Stimulated activated CD8-positive, alpha-beta memory T cell treated with anti-CD3 and anti-CD28 coated beads, Interleukin-12 subunit alpha, Interleukin-12 subunit beta, amount 100 ng/mL, for 1 hour (primary cell): ENCODE measurements at places on chromosomes 2 and 18.

- DNase-seq = no peak
These were observed 193.2 kb upstream of the TPO start for GRCh38 chr2:1219901-1220573.

DNA sequence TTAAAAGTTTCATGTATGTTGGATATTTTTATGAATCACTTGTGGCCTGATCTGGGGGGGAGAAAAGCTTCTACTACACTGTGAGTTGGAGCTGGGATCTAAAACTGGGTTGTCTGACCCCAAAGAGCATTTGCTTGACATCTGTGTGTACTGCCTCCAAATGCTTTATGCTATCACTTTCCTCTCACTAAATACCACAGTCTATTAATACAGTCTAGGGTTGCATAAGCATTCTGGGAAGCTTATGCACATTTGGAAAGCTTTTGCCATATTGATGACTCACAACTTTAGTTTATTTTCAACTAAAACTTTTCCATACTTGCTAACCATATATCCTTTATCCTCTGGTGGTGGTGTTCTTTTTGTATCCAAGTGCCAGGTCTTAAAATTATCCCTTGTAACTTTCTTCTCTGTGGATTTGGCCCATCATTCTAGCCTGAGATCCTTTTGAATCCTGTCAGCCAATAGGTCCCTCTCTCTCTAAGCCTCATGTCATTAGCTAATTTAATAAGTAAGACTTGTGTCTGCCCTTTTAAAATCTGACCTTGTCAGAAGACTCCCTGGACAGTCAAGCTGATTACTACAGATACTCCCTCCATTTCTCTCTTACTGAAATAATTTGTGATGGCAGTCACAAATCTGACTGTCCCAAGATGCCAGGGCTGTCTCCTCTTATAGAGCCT, 72.7 kb downstream of the NXPH2 start:
- DNase-seq = no peak

GRCh38 chr2:47513981-47514520, 111.1 kb downstream of the MSH2 start:
- DNase-seq = no peak

DNA sequence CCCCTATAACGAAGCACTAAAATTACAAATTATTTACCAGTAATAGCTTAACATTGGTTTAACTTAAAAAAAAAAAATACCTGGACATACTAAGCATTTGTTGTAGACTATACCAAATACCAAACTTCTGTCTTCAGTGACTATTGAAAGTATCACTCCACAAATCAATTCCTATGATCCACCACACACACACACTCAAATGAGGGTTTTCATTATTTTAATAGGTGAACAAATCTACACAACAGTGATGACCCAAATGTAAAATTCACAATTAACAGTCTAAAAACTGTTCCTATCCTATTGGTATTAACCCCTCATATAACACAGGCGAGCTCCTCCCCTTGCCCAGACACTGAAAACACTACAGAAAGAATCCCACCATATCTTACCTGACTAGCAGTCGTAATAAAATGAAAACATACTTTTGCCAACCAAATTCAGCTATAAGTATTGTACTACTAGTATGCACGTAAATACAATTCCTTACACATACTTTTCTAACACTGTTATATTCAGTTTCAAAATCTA, 2.5 kb downstream of the SP3 start:
- no peak for DNase-seq

- no peak for DNase-seq
These were observed 86.6 kb upstream of the CAVIN2 start for GRCh38 chr2:191933307-191934105.

GRCh38 chr2:229133155-229133772, 137.8 kb downstream of the PID1 start:
- no peak for DNase-seq

DNA sequence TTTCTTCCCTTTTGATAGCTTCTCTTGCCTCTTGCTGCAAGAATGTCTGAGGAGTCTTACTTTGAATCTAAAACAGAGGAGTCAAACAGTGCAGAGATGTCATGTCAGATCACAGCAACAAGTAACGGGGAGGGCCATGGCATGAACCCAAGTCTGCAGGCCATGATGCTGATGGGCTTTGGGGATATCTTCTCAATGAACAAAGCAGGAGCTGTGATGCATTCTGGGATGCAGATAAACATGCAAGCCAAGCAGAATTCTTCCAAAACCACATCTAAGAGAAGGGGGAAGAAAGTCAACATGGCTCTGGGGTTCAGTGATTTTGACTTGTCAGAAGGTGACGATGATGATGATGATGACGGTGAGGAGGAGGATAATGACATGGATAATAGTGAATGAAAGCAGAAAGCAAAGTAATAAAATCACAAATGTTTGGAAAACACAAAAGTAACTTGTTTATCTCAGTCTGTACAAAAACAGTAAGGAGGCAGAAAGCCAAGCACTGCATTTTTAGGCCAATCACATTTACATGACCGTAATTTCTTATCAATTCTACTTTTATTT, 133.5 kb upstream of the CDCA7 start:
- DNase-seq = no peak

- no peak for DNase-seq
These were observed 179.3 kb upstream of the LHCGR start for GRCh38 chr2:48934807-48935206.

- no peak for DNase-seq
These were observed 36.2 kb downstream of the AQP12A start for GRCh38 chr2:240727913-240728312.

- DNase-seq = no peak
These were observed 3.4 kb upstream of the PAX8 start for GRCh38 chr2:113281910-113282746.

DNA sequence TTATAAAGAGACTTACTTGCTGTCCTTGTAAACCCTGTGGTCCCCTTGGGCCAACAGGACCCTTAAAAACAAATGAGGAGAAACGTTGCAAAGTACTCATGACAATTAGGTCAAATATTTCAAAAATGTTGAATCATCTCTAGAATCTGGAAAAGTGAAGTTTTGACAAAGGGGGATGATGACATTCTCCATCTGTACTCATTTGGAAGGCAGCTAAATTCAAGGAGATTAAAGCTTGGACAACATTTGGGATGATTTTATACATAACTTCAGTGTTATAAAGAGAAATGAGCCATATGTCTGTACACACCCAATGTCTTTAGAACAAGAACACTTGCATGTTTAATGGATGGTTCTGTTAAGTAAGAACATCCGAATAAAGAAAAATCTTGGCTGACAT, 92.9 kb downstream of the COL5A2 start:
- no peak for DNase-seq

DNA sequence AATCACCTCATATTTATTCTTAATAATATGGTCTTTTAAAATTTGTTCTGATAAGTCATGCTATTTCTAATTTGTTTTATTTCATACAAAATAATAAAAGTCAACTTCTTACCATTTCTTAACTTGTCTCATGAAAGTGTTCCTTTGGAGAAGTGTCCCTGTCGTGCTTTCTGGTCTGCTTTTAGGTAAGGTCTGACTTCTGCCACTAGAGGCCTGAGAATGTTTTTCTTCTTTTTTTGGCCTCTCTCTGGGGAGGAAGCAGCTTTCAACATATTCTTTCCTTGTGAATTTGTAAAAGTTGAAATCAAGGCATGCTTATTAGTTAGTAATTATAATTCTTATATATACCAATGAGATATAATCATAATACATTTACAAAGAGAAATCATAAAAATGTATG, 39.4 kb downstream of the MAP2 start:
- DNase-seq = no peak

DNA sequence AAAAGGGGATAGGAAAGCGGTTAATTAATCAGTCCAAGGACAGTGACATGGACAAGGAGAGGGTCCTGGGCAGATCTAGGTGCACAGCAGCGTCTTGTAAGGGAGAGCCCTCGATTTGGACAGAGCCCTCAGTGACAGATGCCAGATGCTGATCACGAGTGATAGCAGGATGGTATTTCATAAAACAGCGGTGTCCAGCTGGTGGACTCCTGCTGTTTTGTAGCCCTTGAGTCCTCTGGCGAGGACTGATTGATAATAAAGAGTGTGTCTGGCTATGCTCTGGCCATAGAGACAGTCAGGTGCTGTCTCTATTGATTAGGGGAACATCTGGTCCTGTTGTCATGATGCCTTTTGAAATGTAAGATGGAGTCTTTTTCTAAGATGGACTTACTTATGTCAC, 180.7 kb downstream of the NCK2 start:
- DNase-seq = no peak

DNA sequence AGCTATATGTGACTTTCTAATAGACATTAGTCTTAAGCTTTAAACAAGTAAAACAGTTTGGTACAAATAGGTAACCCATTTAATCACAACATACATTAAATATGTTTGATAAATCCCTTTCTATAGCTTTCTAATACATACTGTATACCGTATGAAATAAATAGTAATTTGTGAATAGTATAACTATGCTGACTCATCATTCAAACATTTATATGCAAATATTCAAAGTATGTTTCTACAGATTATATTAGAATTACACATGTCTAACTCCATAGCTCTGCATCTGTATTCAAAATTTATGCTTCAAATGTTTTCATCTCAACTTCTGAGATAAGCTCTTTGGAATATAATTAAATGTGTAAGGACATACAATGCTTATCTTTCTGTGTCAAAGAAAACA, 142.7 kb upstream of the ZNF804A start:
- no peak for DNase-seq

DNA sequence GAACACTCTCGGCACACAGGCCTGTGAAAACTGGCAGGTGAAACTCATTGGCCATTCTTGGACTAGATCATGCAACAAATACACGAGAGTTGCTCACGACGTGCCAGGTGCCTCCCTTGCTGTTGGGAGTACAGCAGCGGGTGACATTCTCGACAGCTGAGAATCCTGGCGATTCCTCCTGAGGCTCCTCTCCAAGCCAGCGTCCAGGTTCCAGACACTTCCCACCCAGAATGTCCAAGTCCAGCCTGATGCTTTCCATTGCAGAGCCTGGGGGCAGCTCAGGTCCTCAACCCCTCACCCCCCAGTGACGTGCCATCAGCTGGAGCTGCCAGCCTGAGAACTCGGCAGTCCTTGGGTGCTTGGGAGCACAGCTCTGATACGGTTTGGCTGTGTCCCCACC, 124.2 kb downstream of the PXDN start:
- no peak for DNase-seq

DNA sequence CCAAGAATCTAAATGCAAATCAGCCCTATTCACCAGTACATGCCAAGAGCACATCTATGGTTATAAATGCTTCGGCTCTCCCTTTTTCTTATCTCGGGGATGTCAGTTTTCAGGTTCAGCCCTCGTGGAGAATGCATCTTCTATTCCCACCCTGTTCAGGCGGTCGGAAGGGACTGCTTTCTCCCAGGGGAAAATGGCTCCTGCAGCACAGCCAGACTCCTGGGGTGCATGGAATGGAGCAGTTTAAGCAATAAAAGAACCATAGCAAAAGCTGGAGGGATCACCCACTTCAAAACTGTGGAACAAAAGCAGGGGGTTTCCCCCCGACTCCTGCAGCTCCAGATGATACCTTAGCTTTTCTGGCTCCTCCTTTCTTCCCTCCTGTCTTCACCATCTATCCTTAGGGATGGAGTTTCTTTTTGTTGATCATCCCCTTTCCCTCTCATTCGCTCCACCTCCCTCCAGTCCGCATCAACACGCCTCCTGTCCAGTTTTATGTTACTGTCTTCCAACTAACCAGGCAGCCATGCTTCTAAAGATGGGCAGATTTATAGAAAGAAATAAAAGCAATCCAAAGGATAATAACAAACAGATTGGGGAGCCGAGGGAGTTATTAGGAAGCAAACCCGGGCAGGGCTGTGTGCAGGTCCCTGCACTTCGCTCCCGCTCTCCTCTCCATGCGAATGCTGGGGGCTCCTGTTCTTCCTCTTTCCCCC, 356.2 kb upstream of the SMIM21 start:
- DNase-seq = no peak

GRCh38 chr2:219877728-219878127, 250.3 kb downstream of the SLC4A3 start:
- DNase-seq = no peak

GRCh38 chr2:132730611-132731010, 60.6 kb upstream of the LYPD1 start:
- DNase-seq = no peak
